ENCODE measurements at places on chromosomes 1 and 21.

DNA sequence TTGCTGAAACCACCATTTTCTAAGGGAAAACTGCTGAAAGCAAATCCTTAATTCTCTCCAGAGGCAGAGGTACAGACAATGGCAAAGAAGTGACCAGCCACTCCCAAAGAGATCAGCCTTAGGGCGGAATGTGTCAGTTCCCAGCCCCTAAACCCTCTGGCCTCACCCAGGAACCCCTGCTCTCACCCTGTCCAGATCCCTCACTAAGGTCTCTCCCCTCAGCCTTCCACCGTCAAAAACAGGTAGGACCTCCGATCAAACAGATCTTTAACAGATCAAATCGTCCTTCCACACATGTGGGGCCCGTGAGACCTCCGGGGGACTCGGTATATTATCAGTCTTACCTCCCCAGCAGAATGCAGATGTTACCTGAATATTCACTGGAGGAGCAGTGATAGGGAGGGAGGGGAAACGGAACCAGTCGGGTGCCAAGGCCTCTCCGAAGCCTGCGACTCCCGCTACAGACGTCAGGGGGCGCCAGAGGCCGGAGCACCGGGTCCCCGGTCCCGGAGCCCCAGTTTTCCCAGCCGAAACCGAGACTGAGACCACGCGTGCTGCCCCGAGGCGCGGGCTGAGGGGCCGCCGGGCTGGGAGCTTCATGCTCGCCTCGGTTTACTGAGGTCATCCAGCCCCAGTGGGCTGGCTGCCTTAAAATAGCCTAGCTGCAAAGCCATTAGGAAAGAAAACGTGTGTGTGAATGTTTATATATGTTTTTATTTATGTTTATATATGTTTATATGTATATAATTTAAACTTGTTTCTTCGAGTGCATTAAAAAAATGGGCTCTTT is 23.6 kb downstream of the GPA33 start:
- DNase-seq = peak; percentile 72

- no peak for DNase-seq
Observed at GRCh38 chr1:145751491-145752037, 32.3 kb downstream of the CD160 start.

- DNase-seq = no peak
Observed at GRCh38 chr1:66893712-66894111, 30.9 kb downstream of the DNAI4 start.

DNA sequence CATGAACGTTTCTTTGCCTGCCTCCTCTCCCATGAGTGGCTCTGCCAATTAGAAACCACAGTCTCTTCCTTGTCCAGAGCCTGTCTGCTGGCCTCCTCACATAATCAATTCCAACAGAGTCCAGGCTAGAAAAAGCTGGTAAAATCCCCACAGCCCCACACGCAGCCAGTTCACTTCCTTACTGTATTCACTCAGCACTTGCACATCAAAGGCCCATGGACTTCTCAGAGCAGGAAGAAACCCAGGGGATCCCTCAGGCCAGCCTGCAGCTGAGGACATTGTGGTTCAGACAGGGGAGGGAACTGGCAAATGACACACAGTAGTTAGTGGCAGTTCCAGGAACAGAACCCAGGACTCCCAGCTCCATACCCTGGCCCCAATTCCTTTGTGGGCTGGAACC is 171.6 kb upstream of the EDN2 start:
- no peak for DNase-seq

DNA sequence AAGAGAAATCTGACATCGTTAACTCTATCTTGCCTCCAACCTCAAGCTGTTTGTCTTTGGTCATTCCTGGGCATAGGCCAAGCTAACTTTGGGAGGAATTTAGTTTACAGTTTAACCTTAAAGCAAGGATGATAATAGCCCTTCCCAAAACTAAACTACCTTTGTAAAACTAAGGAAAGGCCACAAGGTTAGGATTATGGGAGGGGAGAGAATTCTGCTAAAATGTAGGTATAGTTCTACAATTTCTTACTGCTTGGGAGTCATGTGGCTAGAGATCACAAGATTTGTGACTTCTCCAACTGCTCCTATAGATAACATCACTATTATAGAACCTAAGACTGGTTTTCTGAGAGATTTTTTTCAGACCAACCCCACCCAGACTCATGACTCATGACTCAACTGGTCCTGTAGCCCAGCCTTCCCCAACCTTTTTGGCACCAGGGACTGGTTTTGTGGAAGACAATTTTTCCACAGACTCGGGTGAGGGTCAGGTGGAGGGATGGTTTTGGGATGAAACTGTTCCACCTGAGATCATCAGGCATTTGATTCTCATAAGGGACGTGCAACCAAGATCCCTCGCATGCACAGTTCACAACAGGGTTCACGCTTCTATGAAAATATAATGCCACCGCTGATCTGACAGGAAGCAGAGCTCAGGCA is 70.7 kb upstream of the MUTYH start:
- no peak for DNase-seq

DNA sequence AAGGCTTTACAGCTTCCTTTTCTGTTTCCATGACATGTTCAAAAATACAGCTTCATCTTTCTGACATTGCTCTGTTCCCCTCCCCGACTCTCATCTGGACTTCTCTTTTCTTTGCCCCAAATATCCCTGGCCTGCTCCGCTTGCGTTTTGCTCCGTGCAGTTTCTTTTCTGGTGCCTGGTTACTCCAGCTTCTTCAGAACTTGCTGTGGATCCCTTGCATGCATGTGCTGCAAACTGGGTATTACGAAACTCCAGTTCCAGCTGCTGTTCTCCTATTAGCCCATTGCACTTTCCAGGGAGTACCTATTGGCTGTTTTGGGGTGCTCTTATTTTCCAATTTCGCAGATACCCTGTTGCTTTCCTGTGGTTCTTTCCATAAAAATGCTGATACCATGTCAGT is 9.9 kb upstream of the NDC1 start:
- no peak for DNase-seq

DNA sequence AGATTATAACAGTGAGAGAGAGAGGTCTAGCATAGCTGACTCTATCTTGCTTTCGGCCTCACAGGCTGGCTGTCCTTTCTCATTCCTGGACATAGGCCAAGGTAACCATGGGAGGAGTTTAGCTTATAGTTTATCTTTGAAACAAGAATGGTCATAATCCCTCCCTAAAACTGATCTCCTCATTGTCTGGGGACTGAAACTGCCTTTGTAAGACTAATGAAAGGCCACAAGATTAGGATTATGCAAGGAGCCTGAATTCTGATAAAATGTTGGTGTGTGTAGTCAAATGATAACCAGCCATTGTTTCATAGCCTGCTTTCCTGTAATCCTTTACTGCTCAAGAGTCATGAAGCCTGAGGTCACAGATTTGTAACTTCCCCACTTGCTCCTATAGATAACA is 131.9 kb upstream of the LYPLAL1 start:
- no peak for DNase-seq

DNA sequence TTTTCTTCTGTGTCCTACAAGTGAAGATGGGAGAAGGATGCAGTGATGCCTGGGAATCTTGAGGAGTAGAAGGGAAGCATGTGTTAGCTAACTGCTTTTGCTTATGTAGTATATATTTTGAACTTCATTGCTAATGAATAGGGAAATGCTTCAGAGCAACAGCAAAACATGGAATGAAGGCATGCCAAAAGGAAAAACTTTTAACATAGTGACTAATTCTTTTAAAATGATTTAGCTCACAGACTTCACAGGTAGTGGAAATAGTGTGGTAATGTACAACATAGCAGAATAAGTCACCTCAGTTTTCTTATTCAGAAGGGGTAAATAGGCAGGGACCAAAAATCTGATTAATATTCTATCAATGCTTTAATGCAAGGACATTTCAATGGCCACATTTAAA is 95.5 kb downstream of the LYPLAL1 start:
- DNase-seq = no peak

GRCh38 chr1:176193023-176193422 is 14.1 kb downstream of the COP1 start:
- DNase-seq = no peak

GRCh38 chr1:182651339-182651724 is 33.1 kb downstream of the RGS8 start:
- DNase-seq = no peak

- DNase-seq = no peak
Observed at GRCh38 chr1:20356850-20357459, 66.3 kb downstream of the VWA5B1 start.

DNA sequence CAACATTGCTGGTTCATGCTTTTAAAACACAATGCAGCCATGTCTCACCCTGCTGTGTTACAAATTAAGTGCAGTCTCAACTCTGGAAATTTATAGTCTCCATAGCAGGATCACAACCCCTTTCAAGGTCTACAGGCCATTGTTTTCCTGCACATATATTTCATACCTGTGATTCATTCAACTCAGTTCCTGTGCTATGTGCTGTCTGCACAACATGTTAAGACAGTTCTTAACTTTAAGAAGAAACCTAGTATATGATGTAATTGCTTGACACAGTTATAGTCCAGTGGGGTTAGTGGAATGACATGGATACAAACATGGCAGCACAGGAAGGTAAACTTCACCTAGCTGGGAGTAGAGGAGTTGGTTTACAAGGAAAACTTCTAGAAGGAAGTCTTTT is 106.4 kb downstream of the IFI44 start:
- DNase-seq = no peak

DNA sequence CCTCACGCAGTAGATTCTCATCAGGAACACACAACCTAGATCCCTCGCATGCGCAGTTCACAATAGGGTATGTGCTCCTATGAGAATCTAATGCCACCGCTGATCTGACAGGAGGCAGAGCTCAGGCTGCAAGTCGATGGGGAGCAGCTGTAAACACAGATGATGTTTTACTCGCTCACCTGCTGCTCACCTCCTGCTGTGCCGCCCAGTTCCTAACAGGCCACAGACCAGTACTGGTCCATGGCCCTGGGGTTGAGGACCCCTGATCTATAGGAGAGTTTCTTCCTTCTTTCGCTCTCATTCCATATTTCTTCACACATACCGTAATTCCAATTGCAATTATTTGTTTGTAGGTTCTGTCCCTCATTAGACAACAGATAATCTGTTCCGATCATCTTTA is 103.4 kb downstream of the CLEC20A start:
- DNase-seq = no peak

DNA sequence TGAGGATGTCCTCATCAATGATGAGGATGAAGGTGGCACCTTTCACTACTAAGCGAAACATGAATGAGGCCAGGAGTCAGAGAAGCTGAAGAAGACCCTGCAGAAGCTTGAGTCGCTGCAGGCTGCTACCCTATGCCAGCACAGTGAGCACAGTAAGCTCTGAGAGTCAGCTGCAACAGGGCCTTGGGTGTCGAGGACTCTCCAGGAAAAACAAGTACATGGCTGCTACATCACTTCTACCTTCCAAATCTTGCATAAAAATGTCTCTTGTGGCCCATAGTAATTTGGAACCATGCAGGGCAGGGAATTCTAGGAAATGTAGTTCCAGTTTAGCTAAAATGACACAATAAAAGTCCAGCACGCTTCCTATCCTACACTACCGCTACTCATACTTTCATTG is 51.5 kb upstream of the KIRREL1 start:
- no peak for DNase-seq

DNA sequence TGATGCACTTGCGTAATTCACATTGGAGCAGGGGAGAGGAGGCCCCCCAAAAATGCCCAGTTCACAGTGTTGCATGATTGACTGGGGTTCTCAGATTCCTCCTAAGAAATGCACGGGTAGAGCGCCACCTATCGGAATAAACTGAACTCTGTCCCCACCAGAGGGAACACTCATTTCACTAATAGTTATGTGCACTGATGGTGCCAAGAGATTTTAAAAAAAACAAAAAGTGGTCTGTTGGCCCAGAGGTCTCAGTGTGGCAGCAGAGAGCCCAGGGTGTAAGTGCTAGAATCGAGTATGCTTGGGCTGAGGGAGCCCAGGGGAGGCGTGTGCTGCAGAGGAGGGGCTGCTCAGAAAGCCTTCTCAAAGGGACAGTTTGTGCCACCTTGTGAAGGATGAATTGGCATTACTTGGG is 6.9 kb downstream of the PINK1 start:
- DNase-seq = no peak

GRCh38 chr1:30872033-30872947 is 36.3 kb downstream of the SDC3 start:
- no peak for DNase-seq

- DNase-seq = no peak
Observed at GRCh38 chr1:18557621-18558465, 72.8 kb upstream of the PAX7 start.

- no peak for DNase-seq
Observed at GRCh38 chr21:36858320-36858957, 108.0 kb downstream of the HLCS start.

GRCh38 chr1:235074523-235075047 is 54.1 kb downstream of the TOMM20 start:
- DNase-seq = no peak

GRCh38 chr1:172955161-172955815 is 95.5 kb downstream of the TNFSF18 start:
- DNase-seq = no peak

GRCh38 chr1:1163538-1164070 is 10.1 kb upstream of the TTLL10 start:
- DNase-seq = no peak

DNA sequence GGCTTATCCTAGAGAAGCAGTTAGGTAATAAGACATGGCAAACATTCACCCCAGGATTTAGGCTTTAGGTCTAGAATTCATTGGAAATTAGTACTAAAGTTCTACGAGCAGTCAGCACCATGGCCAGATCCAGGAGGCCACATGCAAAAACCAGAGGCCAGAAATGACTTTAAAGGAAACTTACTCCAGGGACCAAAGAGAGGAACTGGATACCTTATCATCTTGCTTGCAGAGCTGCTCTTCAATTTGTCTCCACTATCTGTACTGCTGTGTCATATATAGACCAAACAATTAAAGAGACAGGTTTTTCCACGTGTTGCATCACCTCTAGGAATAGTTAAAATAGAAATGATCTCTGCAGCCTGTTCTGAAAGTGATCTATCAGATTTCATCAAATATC is 127.8 kb downstream of the LMX1A start:
- DNase-seq = no peak

DNA sequence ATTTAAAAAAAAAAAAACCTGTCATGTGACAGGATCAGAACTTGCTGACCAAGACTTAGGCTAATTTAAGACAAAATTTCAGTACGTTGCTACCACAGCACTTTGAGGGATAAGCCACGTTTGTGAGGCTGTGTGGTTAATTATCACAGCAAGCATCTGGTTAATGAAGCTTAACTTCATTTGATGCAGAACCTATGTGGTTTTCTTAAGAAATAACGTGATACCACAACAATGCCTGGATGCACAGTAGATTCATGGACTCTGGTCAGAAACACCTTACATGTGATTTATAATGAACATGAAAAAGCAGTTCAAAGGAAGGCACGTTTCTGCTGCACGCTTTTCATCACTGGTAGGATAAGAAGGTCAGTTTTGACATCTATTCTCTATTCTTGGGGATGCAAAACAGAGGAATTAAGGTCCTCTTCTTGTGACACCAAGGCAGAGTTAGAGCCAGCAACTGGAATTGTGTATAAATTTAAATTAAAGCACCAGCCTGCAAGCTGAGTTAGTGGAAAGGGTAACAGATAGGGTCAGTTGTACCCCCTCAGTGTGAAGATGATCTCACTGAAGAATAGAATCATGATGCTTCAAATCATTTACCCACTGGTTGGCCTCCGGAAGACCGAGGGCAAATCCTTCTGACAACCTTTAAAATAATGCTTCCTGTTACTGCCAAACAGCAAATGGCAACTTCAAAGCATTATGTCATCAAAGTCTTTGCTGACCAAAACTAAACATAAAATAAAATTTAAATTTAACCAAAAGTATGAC is 6.0 kb upstream of the KRTAP8-1 start:
- no peak for DNase-seq

Data from GM18507 (cell line).